Suprapubic skin (tissue), 4 donors: ENCODE measurements at places on chromosomes 6 and 20. TPM values are rescaled to one million over a fixed set of nuclear protein-coding genes. Genes with fewer than 3 reads are reported as not detected.

ULBP3 gene
- 2.1 TPM for total RNA-seq

RBM39 gene
- total RNA-seq: 245 TPM

GTSF1L gene
- total RNA-seq: not detected

PREX1 gene
- 15.1 TPM for total RNA-seq

CAPN11 gene
- total RNA-seq: 1.7 TPM

DNA sequence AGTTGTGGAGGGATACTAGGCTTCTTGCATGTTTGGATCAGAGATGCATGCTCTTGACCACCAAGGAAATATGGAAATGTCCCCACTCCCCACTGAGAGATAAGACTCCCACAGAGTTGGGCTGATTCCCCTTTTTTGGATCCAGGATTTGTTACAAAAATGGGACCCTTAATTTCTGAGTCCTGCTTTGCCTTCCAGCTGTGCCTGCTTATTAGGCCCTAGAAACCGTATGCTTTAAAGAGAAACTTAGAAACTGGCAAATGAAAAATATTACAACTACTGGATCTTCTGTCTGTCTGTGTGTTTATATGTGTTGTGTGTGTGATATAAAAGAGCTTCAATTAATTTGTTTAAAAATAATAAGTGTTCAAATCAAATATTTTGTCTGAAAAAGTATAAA is 817.6 kb upstream of the CITED2 start:
- H3K36me3 ChIP-seq: no peaks in the 10 kb centered on the region
- DNase-seq: no peak
- H3K27me3 ChIP-seq: no peaks in the 10 kb centered on the region

- no peak overlapping the region for H3K27ac ChIP-seq
- no peak for DNase-seq
- peaks cover 4% of the 10 kb centered on the region for H3K4me1 ChIP-seq
- H3K27me3 ChIP-seq: no peaks in the 10 kb centered on the region
- H3K4me3 ChIP-seq: no peak overlapping the region
These were observed 39.4 kb upstream of the VEGFA start for GRCh38 chr6:43730634-43731033.

- no peaks in the 10 kb centered on the region for H3K27me3 ChIP-seq
- no peak overlapping the region for H3K4me3 ChIP-seq
- no peak overlapping the region for H3K27ac ChIP-seq
- H3K4me1 ChIP-seq: peaks cover 3% of the 10 kb centered on the region
- DNase-seq: no peak
These were observed 326.7 kb upstream of the JARID2 start for GRCh38 chr6:14919038-14919670.

- no peak overlapping the region for H3K4me3 ChIP-seq
- DNase-seq: peak; percentile 41
- no peaks in the 10 kb centered on the region for H3K4me1 ChIP-seq
- H3K36me3 ChIP-seq: no peaks in the 10 kb centered on the region
- no peak overlapping the region for H3K27ac ChIP-seq
- peaks cover 52% of the 10 kb centered on the region for H3K27me3 ChIP-seq
These were observed 7.8 kb downstream of the DLGAP4 start for GRCh38 chr20:36313926-36314325.

- H3K4me1 ChIP-seq: no peaks in the 10 kb centered on the region
- no peaks in the 10 kb centered on the region for H3K27me3 ChIP-seq
- H3K36me3 ChIP-seq: no peaks in the 10 kb centered on the region
These were observed 13.7 kb upstream of the RTF2 start for GRCh38 chr20:56454754-56455153.

DNA sequence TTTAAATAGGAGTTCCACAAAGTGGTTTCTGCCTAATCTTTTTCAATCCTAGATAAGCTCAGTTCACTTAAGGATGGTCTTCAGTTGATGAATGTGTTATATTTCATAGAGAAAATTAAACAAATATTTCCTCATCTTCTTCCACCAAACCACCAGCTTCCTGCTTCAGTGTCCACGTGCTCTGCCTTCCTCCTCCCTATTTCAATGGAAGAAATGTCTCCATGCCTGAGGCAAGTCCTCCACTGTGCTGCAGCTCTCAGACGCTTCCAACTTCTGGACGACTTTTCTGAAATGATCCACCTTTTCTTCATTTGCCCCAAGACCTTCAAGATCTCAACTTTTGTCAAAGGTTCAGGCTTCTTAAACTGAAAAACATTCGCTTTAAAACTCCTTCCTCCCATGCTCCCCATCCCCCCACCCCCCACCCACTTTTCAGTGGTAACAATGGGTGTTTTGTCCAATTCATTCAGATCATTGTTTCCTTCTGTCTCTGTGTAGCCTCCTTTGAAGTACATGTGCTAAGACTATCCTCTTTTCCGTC is 25.3 kb upstream of the FABP7 start:
- H3K27me3 ChIP-seq: no peaks in the 10 kb centered on the region
- no peak overlapping the region for H3K4me3 ChIP-seq
- H3K36me3 ChIP-seq: no peaks in the 10 kb centered on the region
- no peak for DNase-seq

GRCh38 chr6:150813993-150814359 is 51.5 kb upstream of the MTHFD1L start:
- H3K27ac ChIP-seq: peak overlapping the region; percentile 34
- peaks cover 12% of the 10 kb centered on the region for H3K36me3 ChIP-seq
- no peak for DNase-seq
- no peak overlapping the region for H3K4me3 ChIP-seq
- H3K4me1 ChIP-seq: peaks cover 24% of the 10 kb centered on the region
- H3K27me3 ChIP-seq: no peaks in the 10 kb centered on the region

DNA sequence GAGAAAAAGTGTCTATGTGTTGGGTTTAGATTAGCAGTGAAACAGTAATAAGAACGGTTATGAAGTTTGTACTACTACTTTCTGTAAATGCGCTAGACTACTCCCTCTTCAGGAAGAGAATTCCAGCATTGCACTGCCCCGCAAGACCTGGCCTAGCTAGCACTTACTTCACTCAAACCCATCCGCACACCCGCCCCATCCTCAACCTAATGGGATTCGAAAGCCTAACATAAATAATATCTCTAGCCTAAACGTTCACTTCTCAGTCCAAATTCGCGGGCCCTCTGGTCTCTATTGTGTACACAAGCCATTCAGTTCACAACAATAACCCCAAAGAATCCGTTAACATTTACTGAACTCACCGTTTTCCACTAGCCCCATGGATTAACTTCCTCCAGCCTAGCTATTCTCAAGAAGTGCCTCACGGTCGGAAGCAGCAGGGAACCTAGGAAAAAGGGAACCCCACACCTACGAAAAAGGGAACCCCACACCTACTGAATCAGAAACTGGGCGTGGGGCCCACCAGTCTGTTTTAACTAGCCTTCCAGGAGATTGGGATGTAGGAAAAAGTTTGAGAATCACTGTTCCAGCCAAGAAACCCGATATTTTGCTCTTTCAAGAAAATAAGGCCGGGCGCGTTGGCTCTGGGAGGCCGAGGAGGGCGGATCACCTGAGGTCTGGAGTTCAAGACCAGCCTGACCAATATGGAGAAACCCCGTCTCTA is 45.4 kb upstream of the BTN3A2 start:
- no peak overlapping the region for H3K4me3 ChIP-seq
- no peaks in the 10 kb centered on the region for H3K36me3 ChIP-seq
- H3K4me1 ChIP-seq: peaks cover 10% of the 10 kb centered on the region
- peaks cover 24% of the 10 kb centered on the region for H3K27me3 ChIP-seq
- no peak overlapping the region for H3K27ac ChIP-seq
- DNase-seq: no peak

DNA sequence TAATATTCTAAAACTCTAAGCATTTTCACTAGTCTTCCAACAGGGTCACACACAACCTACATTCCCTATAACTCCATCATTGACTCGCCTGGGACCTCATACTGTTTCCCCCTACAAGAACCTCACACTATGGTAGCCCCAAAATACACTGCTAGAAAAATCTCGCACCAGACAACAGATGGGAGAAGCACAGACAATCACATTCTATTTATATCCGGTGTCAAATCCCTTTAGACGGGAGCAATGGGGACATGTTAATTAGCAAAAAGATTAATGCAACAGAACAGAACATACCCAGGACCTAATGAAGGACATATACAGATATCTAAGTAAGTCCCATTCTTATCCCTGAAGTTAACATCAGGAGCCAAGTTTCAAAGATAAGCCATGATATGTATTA is 33.6 kb downstream of the TMX4 start:
- no peak overlapping the region for H3K4me3 ChIP-seq
- H3K4me1 ChIP-seq: no peaks in the 10 kb centered on the region
- H3K36me3 ChIP-seq: peaks cover 38% of the 10 kb centered on the region
- DNase-seq: no peak
- no peaks in the 10 kb centered on the region for H3K27me3 ChIP-seq
- no peak overlapping the region for H3K27ac ChIP-seq
